Mesenteric fat pad (tissue), 1 donor: ENCODE measurements at places on chromosomes 2 and 18. TPM values are rescaled to one million over a fixed set of nuclear protein-coding genes. Genes with fewer than 3 reads are reported as not detected.

Gene SP5
- 0.26 TPM for total RNA-seq

GRCh38 chr18:51134721-51135120, 62.8 kb downstream of the MEX3C start:
- DNase-seq: no peak

DNA sequence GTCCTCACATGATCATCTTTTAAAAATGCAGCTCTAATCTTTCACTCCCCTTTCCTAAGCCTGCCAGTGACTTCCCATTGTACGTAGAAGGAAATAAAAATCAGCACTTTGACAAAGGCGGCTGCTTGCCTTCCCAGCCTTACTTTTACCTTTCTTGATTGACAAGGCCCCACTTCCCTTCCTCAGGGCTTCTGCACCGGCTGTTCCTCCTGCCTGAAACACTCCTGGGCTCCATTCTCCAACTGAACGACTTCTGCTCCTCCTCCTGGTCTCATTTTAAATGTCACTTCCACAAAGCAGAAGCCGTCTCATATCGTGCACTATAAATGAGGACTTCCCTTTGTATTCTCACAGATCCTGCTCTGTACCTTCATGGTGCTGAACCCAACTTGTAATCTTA, 56.1 kb downstream of the OSBPL6 start:
- DNase-seq: no peak

- no peak for DNase-seq
These were observed 129.3 kb downstream of the GLI2 start for GRCh38 chr2:120864981-120865380.

DNA sequence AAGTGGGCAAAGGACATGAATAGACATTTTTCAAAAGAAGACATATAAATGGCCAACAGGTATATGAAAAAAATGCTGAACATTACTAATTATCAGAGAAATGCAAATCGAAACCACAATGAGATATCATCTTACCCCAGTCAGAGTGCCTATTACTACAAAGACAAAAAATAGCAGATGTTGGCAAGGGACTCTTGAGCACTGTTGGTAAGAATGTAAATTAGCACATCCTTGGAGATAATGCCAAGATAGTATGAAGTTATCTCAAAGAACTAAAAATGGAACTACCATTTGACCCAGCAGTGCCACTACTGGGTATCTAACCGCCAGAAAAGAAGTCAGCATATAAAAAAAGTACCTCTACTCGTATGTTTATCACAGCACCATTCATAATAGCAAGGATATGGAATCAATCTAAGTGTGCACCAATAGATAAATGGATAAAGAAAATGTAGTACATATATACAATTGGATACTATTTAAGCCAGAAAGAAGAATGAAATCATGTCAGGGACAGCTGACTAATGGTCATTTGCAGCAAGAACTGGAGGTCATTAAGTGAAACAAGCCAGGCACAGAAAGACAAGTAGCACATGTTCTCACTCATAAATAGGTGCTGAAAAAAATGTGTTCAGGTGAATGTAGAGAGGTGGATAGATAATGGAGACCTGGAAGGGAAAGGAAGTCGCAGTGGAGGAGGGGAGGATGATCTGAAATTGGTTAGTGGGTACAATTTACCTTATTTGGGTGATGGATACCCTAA, 141.7 kb upstream of the B3GNT2 start:
- DNase-seq: no peak

DNA sequence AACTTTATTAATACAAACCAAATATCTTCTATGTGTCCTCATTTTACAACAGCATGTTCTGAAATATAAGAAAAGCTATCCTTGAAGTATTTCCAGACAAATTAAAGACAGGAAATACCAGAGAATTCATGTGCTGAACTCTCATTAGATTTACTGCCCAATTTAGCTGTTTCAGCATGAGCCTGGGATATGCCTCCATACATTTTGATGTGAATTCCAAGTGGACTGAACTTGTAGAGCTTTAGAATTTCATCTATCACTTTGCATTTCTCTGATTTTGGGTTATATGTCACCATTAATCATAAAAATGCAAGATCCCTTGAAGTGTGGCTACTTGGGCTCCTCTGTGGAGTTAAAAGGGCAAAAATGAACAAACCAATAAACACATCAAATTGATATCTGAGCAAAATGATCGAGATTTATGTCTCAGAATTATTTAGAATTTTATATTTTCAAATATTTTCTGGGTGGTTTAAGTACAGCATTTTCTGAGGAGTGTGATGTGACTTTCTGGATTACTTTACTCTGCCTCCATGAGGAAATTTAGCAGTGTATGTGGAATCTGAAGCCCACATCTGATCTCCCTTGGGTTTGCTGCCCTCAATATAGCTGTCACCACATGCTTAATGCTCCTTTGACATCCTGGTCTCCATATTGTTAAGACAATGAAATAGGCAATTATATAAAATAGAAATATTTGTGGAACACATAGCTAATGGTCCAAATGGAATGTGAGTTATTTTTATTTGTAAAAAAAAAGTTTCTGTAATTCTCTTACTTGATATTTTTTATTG, 206.6 kb upstream of the RBMS1 start:
- DNase-seq: no peak

GRCh38 chr18:75439348-75439747, 11.8 kb upstream of the SMIM21 start:
- no peak for DNase-seq

DNA sequence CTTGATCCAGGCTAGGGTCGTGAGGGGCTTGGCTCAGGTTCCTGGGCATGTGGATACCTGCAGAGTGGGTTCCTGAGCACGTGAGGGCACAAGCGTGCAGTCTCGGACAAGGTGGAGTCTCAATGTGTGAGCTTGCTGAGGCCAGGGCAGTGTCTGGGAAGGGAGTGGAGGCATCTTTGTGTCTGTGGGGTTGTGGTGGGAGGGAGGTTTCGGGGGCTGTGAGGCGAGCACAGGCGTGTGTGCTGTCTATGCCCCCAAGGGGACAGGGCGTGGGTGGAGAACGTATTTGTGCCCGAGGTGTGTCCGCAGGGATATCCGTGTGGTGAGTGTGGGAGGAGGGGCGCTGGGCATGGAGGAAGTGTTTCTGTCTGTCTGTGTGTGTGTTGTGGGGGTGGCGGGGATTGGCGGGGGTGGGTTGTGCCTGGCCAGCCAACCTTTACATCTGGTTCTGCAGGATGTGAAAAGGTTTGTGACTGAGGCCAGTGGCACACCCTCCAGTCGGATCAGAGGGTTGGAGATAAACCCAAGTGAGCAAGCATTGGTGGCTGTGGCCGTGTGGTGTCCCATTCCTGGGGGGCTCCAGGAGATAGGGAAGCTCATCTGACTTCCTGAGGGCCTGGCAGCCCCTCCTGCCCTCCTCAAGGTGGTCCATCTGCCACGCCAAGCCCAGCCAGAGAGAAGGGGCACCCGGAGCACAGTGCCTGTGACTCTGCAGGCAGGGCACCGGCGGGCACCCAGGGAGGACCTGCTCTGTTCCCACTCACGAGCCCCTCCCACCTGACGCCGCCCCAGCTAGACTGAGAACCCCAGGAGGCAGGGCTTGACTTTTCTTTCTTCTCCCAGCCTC, 57.1 kb downstream of the ZFP36L2 start:
- DNase-seq: no peak

Gene ST6GAL2
- total RNA-seq: 0.45 TPM

- no peak for DNase-seq
These were observed 58.7 kb downstream of the GNAL start for GRCh38 chr18:11747731-11748130.

- DNase-seq: peak; percentile 82
These were observed 276.8 kb upstream of the HDAC4 start for GRCh38 chr2:239677453-239678185.

GRCh38 chr18:13572721-13573120, 153.6 kb downstream of the FAM210A start:
- no peak for DNase-seq

DNA sequence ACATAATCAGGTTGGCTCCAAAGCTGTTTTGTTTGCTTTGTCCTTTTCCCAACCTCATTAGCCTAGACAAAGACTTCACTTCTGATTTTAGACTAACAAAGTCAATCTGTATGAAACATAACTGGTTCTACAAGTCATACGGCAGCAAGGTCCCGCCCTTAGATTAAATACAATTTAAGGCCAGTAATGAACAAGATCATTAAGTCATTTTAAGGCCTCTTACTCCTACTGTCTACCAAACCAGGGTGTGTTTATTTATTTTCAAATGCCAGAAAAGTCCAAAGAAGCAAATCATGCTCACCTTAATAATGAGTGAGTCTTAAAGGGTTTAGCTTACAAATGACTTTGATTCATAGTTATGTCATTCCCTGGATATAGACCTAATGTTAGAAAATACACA, 148.4 kb upstream of the ACVR2A start:
- DNase-seq: no peak

GRCh38 chr2:236664136-236664535, 94.5 kb downstream of the ACKR3 start:
- no peak for DNase-seq

Gene OSR1
- 41.6 TPM for total RNA-seq
